ENCODE measurements at places on chromosomes 6 and 20. TPM values are rescaled to one million over a fixed set of nuclear protein-coding genes. Genes with fewer than 3 reads are reported as not detected.

The ARFGEF2 gene
- 16.7 TPM for total RNA-seq

The CD24 gene
- total RNA-seq: 1,551 TPM

The TRIM31 gene
- total RNA-seq: not detected

DNA sequence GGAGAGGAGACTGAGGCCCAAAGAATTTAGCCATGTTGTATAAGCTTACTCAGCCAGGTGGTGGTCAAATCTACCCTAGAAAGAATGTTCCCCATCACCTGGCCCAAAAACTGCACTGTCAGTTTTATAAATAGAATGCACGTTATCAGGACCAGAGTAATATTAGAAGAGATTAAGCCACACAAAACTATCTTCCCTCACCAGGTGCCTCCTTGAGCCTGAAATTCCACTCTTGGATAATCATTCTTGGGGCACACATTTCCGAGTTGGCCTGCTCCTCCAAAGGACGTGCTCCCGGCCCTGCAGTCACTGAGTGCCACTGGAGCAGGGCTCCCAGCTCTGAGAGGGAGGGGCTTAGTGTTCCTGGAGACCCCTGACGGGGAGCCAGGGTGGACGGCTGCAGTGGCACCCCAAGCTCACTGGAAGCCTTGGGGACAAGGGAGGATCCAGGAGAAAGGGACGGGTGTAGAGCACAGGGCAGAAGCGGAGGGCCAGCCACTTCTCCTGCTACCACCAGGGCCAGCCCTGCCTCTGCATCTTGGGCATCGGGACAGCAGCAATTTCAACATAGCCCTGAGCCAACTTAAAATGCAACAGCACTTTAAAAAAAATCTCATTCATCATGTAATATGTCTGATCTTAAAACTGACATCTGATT is 160.8 kb upstream of the QKI start:
- H3K27ac ChIP-seq: no peak overlapping the region
- H3K4me3 ChIP-seq: no peak overlapping the region
- no peaks in the 10 kb centered on the region for H3K36me3 ChIP-seq
- no peaks in the 10 kb centered on the region for H3K4me1 ChIP-seq

DNA sequence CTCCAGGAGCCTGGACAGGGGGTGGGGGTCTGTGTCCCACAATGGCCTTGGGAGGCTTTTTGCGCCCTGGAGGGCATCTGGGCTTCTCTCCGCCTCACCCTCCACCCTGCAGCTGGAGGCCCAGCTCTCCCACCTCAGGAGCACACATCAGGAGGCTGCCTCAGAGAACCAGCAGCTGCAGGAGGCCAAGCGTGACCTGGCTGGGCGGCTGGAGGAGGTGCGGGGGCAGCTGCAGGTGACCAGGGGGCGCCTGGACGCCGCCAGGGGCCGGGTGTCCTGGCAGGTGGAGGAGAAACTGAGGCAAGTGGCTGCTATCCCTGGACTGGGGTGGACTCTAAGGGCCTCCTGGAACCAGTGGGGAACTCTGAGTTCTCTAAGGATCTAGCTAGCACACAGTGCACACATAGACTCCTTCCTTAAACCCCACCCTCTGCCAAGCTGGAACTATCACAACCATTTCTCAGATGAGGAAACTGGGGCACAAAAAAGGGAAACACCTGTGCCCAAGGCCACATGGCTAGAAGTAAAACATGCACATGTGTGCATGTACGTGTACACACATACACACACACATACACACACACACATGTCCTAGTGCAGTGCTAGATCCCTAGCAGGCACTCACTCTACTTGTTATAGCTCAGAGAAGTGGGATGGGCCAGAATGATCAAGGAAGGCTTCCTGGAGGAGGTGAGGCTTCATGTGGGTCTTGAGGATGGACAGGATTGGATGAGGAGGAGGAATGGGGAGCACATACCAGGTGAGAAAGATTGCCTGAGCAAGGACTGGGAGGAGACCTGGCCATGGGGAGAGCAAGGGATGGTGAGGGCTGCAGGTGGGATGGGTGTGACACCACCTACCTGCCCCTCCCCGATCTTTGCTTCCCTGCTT is 22.9 kb downstream of the RAB44 start:
- H3K36me3 ChIP-seq: no peaks in the 10 kb centered on the region
- H3K27me3 ChIP-seq: no peaks in the 10 kb centered on the region
- no peak overlapping the region for H3K4me3 ChIP-seq
- DNase-seq: no peak
- H3K27ac ChIP-seq: no peak overlapping the region

- H3K4me3 ChIP-seq: no peak overlapping the region
- no peaks in the 10 kb centered on the region for H3K4me1 ChIP-seq
- DNase-seq: no peak
- H3K27me3 ChIP-seq: peaks cover 2% of the 10 kb centered on the region
- no peaks in the 10 kb centered on the region for H3K36me3 ChIP-seq
These were observed 261.5 kb downstream of the TAF4 start for GRCh38 chr20:61803915-61804751.

- H3K27ac ChIP-seq: peak overlapping the region; percentile 21
- H3K36me3 ChIP-seq: no peaks in the 10 kb centered on the region
- no peaks in the 10 kb centered on the region for H3K4me1 ChIP-seq
- peak overlapping the region; percentile 85 for H3K4me3 ChIP-seq
These were observed 394 bp downstream of the AKAP12 start for GRCh38 chr6:151240036-151240685.

DNA sequence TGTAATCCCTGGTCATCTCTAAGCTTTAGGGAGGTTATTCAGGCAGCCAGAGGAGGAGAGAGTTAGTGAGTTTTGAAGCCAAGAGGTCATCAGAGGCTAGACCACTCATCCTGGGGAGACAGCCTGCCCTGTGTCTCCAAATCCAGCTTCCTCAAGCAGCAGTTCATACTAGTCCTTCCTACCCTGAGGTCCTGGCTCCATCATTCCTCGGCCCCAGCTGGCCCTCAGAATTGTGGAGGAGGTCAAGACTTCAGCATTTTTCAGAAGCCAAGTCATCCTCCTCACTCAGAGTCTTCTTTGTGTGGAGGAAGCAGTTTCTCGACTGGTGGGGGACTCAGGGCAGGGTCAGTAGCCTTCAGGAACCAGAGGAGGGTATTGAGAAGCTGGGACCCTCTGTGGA is 12.4 kb upstream of the KIAA1755 start:
- no peaks in the 10 kb centered on the region for H3K27me3 ChIP-seq
- no peak for DNase-seq
- no peak overlapping the region for H3K4me3 ChIP-seq
- no peak overlapping the region for H3K27ac ChIP-seq

- H3K4me3 ChIP-seq: no peak overlapping the region
- no peaks in the 10 kb centered on the region for H3K4me1 ChIP-seq
- H3K36me3 ChIP-seq: no peaks in the 10 kb centered on the region
- no peaks in the 10 kb centered on the region for H3K27me3 ChIP-seq
These were observed 21.4 kb downstream of the CRYBG1 start for GRCh38 chr6:106381881-106382280.

DNA sequence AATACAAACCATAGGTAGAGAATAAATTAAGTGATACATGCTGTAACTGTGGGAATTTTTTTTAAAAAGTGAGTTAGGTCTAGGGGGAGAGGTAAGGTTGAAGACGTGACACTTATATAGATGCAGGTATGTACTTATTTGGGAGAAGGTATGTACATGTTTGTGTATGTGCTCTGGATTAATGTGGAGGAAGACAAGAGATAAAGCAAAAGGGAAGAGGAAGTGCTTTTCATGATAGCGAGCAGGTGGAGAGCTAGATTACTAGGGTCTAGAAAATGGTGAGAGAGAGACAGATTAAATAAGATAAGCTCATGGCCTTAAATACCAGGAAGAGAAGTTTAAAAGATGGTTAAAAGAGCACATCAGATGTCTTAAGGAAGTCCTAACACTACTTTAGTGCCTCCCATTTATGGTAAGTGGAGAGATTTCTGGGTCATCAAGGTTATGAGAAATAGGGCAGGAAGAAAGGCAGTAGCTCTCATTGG is 92.5 kb downstream of the MAN1A1 start:
- no peak for DNase-seq
- no peak overlapping the region for H3K4me3 ChIP-seq
- no peaks in the 10 kb centered on the region for H3K27me3 ChIP-seq
- no peaks in the 10 kb centered on the region for H3K4me1 ChIP-seq
- no peaks in the 10 kb centered on the region for H3K36me3 ChIP-seq

Data from H9 (cell line).